ENCODE measurements at places on chromosomes 11 and 22. TPM values are rescaled to one million over a fixed set of nuclear protein-coding genes. Genes with fewer than 3 reads are reported as not detected.

The OR10V1 gene
- total RNA-seq: not detected

The EIF3M gene
- total RNA-seq: 182 TPM

DNA sequence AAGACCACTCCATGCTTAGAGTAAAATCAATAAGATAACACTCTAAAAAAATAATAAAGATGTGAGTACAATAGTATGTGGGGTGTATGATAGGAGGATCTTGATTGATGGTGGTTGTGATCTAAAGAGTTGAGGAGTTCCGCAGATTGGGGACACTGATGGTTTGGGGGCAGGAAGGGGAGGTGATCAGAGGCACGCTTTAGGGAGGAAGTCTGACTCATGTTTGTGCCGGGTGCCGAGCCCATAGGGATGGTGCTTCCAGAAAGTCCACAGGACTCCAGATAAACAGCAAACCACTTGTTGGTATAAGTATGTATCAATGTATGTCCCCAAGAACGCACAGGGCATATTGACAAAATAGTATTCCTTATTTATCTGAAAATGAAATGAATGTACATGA, 27.5 kb downstream of the LINC01488 start:
- DNase-seq: no peak

DNA sequence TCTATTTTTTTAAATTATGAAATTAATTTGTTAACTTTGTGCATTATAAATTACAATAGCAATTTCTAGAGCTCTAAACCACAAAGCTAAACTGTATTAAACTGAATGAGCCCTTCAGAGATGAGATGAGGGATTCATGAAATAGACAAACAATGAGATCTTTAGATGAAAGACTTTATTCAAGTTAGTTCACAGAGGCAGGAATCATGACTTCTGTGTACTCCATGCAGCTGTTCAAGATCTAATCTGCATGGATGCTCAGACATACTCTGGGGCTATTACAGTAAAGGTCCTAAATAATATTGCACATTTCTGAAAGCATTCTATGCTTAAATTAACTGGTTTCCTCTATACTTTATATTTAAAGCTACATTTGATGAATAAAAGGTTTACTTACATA, 122.7 kb downstream of the FCHSD2 start:
- no peak for DNase-seq

DNA sequence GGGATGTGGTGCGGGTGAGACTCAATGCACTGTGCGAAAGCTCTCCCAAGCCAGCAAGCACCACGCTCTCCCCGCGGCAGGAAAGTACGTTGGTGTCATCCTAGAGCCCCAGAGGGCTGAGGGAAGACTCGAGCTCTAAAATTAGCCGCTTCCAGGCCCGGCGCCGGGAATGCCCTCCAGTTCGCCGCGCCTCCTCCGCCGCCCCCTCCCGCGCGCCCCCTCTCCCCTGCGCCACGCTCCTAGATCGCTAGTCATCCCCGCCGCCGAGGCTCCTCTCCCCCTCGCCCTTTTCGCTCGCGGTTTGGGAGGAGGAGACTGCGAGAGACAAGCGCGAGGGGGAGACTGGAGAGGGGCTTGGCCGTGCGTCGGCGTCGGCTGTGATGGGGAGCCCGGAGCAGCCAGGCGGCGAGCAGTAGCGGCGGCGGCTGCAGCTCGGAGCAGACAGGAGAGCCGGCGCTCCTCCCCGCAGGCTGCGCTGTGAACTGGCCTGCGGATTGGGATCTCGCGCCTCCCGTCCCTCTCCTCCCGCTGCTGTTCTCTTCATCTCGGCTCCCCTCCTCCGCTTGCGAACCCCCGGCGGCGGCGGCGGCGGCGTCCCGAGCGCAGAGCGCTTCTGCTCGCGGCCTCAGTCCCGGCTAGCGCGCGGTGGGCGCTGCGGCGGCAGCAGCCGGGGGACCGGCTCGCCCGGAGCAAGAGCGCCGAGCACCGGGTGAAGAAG, at the start of gene FAT3:
Gene FAT3 (plus strand): TSS at position 412 of the 718 bp plus-strand sequence. CDS start 127,295 bp downstream, outside the sequence.
- DNase-seq: no peak
